Activated T-cell treated with anti-CD3 and anti-CD28 coated beads, Interleukin-2, amount 50 U/mL, for 4 hours (primary cell): ENCODE measurements at places on chromosomes 11 and 22. TPM values are rescaled to one million over a fixed set of nuclear protein-coding genes. Genes with fewer than 3 reads are reported as not detected.

DNA sequence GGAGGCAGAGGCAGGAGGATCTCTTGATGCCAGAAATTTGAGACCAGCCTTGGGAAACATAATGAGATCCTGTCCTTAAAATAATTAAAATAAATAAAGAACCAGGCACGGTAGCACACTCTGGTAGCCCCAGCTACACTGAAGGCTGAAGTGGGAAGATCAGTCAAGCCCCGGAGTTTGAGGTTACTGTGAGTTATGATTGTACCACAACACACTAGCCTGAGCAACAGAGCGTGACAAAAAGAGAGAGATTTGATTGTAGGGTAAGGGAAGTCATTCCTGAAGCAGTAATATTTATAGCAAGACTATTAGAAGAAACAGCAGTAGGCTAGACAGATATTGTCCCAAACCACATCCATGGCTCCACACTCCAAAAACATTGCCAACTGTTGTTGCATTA, 1408.4 kb upstream of the TENM4 start:
- no peak for DNase-seq

DNA sequence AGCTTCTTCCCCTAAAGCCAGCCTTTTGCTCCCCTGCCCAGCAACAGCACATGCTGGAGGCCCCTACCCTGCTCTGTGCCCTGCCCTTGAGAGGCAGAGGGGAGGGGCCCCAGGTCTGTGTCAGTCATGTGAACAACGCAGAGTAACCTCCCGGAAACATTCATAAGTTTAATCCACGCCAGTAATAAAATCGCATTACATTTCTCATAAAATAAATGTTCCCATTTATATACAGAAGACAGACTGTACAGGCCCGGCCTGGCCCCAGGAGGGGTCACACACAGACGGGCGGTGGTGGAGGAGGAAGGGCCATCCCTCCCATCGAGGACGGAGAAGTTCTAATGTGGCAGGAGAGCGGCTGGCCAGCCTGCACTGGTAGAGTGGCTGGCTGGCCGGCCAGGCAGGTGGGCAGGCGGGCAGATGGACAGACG, 39.5 kb downstream of the LMO1 start:
- DNase-seq, result no peak

DNA sequence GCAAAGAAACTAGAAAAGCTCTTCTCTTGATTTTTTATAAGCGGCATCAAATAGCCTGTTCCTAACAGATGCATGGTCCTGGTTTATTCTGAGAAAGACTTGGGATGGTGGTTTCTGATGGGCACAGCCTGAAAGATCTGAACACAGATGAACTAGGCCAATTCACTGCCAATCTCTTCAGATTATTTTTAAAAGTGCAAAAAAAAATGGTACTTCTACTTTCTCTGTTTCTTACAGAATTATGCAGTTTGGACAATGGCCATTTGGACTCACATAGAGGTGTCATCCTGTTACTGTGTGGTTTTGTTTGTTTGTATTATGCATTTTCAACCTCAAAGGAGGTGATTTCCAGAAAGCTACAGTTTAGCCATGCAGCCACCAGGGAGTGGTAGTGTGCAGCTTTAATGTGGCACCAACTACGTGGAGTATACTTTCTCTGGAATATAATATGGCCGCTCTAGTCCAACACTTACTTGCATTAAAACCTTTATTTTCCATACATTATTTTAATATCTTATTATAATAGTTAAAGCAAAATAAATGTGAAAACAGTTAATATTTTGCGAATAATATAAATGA, 469.8 kb upstream of the KIRREL3 start:
- no peak for DNase-seq

GRCh38 chr11:104841185-104841584, 57.1 kb downstream of the CASP12 start:
- DNase-seq, result no peak

GRCh38 chr22:17077255-17077654, 7.5 kb upstream of the IL17RA start:
- no peak for DNase-seq

GRCh38 chr11:103317118-103317517, 207.9 kb downstream of the DYNC2H1 start:
- no peak for DNase-seq

GRCh38 chr22:35335936-35336781, 36.5 kb downstream of the TOM1 start:
- DNase-seq, result no peak

- DNase-seq, result no peak
These were observed 43.2 kb upstream of the ACCSL start for GRCh38 chr11:44004452-44005062.

DNA sequence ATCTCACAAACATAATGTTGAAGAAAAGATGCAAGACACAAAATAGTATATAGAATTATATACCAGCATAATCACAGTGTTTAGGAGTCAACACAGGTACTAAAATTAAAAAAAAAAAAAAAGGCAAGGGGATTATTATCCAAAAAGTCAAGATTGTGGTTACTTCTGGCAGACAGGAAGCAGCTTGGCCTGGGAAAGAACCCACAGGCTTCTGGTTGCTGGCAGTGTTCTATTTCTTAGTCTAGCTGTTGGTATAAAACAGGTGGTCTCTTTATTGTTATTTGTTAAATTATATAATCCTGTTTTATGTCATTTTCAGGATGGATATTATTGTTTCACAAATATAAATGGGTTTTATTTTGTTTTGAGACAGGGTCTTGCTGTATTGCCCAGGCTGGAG, 54.0 kb downstream of the C11orf58 start:
- no peak for DNase-seq

DNA sequence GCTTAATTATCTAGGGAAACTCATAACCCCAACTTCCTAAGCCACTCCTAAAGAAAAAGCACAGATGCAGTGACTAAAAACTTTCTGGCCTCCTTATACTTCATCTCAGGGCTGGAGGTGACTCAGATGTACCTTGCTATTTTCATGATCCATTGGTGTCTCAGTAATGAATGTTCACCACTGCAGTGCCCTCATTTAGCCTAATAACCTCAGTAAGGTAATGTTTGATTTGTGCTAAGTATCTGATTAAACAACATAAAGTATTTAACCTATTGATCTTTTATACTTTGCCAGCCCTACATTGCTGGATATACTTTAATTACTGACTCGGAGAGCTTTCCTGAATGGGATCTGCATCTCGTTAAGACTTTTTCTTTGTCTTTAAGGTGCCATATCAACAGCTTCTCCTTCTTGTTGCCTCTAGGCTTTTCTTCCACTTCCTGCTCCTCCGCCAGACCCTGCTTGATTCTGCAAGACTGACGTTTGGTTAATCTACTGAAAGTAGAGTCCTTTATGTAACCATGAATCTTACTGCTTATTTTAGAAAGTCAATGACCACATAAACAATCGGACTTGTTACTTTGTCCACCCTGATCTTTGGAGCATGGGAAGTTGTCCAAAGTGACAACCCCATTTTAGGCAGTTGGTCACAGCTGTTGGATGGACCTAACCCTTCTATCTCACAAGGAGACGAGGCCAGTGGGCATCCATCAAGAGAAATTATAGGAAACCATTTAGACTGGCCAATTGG, 303.0 kb downstream of the ST3GAL4 start:
- DNase-seq, result no peak

GRCh38 chr22:40212121-40212520, 34.4 kb downstream of the TNRC6B start:
- no peak for DNase-seq

- DNase-seq, result no peak
These were observed 21.6 kb upstream of the TEF start for GRCh38 chr22:41360126-41360525.

DNA sequence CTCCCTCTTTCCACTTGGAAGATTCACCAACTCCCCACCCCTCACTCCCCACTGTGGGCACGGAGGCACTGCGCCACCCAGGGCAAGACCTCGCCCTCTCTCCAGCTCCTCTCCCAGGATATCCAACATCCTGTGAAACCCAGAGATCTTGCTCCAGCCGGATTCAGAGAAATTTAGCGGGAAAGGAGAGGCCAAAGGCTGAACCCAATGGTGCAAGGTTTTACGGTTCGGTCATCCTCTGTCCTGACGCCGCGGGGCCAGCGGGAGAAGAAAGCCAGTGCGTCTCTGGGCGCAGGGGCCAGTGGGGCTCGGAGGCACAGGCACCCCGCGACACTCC, 397 bp upstream of the CD44 start:
- DNase-seq, result no peak

DNA sequence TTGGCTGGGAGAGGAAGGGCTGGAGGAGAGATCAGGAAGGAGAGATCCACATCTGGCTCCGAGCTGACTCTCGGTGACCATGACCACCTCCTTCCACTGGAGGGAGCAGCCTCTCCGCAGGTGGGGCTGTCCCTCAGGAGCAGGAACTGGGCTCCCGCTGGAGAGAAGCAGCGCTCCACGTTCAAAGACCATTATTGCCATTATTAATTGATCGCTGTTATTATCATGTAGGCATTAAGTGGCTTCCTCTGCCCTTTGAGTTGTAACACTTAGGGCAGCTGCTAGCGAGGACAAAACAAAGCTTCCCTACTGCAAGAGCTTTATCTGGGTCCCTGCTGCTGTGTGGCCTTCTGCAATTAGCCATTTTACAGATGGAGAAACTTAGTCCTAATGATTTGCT, 251.9 kb downstream of the ST3GAL4 start:
- no peak for DNase-seq

DNA sequence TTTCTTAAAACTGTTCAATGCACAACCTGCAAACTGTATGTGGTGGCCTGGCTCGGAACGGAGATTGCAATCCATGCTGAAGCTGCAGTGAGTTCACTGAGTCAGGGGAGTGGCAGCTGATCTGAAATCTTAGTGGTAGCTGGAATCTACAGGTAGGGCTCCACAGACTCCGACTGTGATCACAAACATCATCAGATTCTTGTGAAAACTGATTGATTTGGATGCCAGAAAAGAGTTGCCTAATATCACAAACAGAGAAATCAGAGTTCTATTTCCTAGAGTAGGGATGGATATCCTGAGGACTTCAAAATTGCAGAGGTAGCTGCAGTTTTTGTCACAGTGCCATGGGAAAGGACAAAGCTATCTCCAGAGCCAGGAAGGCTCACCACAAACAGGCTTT, 57.5 kb upstream of the SC5D start:
- no peak for DNase-seq

DNA sequence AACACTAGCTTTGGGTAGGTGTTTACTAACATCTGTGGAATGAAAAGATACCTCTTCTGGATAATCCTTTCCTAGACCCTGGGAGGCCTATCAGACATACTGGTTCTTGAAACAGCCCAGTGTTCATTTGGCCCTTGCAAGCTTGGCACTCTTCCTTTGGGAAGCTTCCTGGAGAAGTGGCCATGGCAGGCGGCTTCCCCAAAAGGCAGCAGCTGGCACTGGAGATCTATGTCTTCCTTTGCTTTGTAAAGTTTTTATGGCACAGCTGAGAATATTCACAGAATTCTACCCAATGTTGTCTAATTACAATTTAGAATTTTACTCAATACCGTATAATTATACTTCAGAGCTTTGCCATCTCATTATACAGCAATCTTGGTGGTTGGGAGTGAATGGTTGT, 199.2 kb upstream of the C11orf87 start:
- no peak for DNase-seq

GRCh38 chr11:69485337-69486041, 4.0 kb downstream of the LINC01488 start:
- no peak for DNase-seq

DNA sequence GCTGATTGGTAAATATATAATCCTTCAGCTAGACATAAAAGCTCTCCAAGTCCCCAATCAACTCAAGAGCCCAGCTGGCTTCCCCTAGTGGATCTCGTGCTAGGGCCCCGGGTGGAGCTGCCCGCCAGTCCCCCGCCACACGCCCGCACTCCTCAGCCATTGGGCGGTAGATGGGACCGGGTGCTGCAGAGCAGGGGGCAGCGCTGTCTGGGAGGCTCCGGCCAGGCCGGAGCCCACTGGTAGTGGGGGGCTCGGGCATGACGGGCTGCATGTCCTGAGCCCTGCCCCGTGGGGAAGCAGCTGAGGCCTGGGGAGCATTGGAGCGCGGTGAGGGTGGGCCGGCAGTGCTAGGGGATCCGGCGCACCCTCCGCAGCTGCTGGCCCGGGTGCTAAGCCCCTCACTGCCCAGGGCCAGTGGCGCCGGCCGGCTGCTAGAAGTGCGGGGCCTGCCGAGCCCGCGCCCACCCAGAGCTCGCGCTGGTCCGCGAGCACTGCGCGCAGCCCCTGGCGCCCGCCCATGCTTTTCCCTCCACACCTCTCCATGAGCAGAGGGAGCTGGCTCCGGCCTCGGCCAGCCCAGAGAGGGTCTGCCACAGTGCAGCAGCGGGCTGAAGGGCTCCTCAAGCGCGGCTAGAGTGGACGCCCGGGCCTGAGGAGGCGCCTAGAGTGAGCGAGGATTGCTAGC, 1680.6 kb upstream of the RAG2 start:
- no peak for DNase-seq

- DNase-seq, result no peak
These were observed 57.2 kb upstream of the FAM181B start for GRCh38 chr11:82790723-82791484.

- DNase-seq, result no peak
These were observed 12.5 kb upstream of the MUC6 start for GRCh38 chr11:1049071-1049405.

GRCh38 chr22:20038574-20038973, 17.7 kb downstream of the TANGO2 start:
- DNase-seq, result no peak

GRCh38 chr22:37701141-37701786, 4.4 kb downstream of the TRIOBP start:
- no peak for DNase-seq

DNA sequence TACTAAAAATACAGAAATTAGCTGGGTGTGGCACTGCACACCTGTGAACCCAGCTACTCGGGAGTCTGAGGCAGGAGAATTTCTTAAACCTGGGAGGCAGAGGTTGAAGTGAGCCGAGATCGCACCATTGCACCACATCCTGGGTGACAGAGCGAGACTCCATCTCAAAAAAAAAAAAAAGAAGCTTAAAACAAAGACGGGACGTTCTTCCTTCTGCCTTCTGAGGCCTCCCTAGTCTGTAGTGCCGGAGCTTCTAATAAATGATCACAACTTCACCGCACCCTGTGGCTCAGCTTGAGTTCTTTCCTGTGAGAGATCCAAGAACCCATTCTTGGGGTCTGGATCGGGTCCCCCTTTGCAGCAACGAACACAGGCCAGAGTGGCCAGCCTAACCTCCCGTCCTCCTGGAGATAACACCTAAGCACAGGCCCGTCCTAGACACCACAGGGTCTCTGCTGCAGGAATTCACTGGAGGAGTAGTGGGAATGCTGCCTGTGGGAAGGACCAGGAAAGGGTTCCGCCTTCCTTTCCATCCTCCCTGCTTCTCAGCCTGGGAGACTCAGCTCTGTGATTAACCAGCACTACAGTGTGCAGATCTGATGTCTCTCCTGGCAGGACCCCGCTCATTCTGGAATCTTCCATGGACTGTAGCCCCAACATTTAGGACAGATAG, 2.2 kb upstream of the APOBEC3H start:
- DNase-seq, result no peak

GRCh38 chr22:41217553-41218157, 12.5 kb downstream of the L3MBTL2 start:
- DNase-seq, result no peak

The IFT27 gene
- 25.2 TPM for total RNA-seq

The SCT gene
- not detected for total RNA-seq

The JHY gene
- 1.8 TPM for total RNA-seq

The RIMBP3B gene
- total RNA-seq, result 0.20 TPM

The SEPTIN3 gene
- total RNA-seq, result 0.68 TPM

The OR51B2 gene
- total RNA-seq, result not detected

The TBX10 gene
- not detected for total RNA-seq

The TIMM10B gene
- 48.5 TPM for total RNA-seq

The ASCL2 gene
- total RNA-seq, result 2.4 TPM

The SLC43A1 gene
- total RNA-seq, result 18.3 TPM

The PTPN5 gene
- not detected for total RNA-seq

The CTTN gene
- total RNA-seq, result 57.5 TPM

The TCN1 gene
- not detected for total RNA-seq
